Right lobe of liver (tissue), 6 donors: ENCODE measurements at places on chromosomes 11 and 22. TPM values are rescaled to one million over a fixed set of nuclear protein-coding genes. Genes with fewer than 3 reads are reported as not detected.
A peak's percentile ranks its signal among the peaks of the same experiment; 100 is the strongest.

GRCh38 chr11:69652999-69653398 lies 12.0 kb downstream of the CCND1 start:
- peak; percentile 19 for DNase-seq

DNA sequence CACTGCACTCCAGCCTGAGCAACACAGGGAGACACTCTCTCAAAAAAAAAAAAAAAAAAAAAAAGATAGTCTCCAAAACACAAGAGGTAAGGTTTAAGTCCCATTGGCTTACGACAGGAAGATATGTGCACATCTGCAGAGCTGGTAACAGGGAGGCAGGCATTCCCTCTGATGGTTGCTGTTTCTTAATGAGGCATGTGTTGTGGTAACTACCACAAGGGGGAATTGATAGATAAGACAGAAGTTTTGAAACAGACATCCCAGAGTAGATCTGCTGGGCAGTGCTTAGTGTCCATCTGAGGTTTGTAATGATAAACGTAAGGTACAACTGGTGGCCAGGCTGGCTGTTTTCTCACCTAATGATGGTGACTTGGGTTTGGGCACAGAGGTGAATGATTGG lies 4.7 kb downstream of the EIF1AD start:
- DNase-seq, result no peak

GRCh38 chr22:16989915-16990314 lies 18.1 kb downstream of the GAB4 start:
- no peak for DNase-seq

DNA sequence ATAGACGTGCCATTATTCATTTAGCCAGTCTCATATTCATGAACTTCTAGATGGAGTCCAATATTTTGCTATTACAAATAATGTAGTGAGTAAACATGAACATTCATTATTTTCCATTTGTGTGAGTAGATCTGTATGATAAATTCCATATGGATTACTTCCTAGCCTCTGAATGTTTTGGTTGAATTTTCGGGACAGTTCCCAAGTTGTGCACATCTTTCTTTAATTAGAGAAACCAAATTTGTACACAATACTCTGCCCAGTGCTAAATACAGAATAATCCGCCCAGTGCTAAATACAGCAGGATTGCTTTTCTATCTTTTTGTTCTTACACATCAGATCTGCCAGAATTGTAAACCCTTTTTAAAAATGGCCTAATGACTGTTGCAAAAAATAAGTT lies 17.1 kb upstream of the APLP2 start:
- no peak for DNase-seq

GRCh38 chr11:128739589-128739988 lies 45.7 kb downstream of the FLI1 start:
- no peak for DNase-seq

DNA sequence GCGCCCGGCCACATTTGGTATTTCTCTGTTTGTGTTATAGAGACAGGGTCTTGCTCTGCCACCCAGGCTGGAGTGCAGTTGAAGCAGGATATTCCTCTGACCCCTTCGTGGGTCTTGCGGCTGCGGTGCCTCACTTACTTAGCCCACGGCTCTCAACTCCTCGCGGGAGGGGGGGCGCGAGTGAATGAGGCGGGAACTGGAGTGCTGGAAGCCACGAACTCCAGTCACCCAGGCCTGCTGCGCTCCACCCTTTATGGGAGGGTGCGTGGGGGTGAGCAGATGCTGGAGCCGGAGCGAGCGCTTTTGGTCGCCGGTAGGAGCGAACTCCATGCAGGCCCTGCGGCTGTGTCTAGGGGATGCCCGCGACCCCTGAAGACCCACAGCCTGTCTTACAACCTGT lies 1.8 kb downstream of the C11orf54 start:
- no peak for DNase-seq

GRCh38 chr11:57639321-57640067 lies 10.2 kb downstream of the YPEL4 start:
- DNase-seq, result no peak

GRCh38 chr11:69640995-69641581 lies at the start of gene CCND1:
Gene CCND1, plus strand, starts transcription at chr11:69641156. Its CDS starts 158 bp downstream, at chr11:69641314.
- DNase-seq, result peak; percentile 81

- no peak for DNase-seq
Observed at GRCh38 chr11:10893714-10894151, 35.9 kb upstream of the ZBED5 start.

- DNase-seq, result no peak
Observed at GRCh38 chr22:42072606-42073330, 1.3 kb upstream of the PHETA2 start.

GRCh38 chr11:131760091-131761061 lies 390.0 kb downstream of the NTM start:
- DNase-seq, result no peak

DNA sequence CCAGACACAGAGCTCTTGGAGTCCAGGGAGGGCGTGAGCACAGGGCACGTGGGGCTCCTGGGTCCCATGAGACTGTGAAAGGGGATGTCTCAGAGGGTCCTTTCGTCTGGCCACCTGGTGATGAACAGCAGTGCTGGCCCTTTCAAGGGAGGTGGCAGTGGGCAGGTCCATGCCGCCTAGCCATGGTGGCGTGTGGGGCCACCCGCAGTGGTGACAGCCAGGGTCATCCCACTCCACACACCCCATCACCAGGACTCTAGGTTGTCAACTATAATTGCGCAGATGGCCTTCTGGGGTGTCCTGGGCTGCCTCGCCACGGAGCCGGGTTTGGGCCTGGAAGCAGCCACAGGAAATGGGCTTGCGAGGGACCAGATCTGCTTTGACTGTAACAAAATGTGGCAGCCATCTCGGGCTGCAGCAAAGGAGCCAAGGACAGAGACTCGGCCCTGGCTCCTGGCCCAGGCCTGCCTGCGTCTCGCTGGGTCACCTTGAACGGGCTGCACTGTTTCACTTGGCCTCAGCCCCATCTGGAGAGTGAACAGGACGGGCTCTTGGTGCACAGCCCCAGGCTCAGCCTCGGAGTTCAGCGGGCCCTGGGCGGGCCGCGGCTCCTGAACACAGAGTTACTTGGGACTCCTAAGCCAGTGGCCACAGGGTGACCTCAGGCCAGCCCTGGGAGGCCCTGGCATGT lies 1350.5 kb downstream of the BRD1 start:
- DNase-seq, result no peak

- DNase-seq, result peak; percentile 28
Observed at GRCh38 chr11:134531327-134532130, 119.5 kb upstream of the B3GAT1 start.

- no peak for DNase-seq
Observed at GRCh38 chr22:42347281-42347824, 76.9 kb upstream of the TCF20 start.

GRCh38 chr11:95269036-95269819 lies 38.2 kb upstream of the SESN3 start:
- no peak for DNase-seq

DNA sequence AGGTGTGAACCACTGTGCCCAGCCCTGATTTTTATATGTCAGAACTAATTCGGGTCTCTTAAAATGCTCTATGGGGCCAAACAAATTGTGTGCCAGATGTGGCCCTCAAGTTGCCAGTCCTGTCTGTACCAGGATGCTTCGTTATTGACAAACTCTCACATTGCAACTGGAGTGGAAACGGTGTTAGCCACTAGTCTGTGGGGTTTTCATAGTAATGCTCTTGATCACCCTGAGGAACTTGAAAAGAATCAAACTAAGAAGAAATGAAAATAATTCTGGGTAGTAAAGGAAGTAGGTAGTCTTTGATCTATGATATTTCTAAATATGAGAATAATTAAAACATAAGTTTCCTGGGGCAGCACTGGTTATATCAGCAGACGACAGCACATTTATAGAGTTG lies 67.3 kb upstream of the ADSL start:
- DNase-seq, result no peak

DNA sequence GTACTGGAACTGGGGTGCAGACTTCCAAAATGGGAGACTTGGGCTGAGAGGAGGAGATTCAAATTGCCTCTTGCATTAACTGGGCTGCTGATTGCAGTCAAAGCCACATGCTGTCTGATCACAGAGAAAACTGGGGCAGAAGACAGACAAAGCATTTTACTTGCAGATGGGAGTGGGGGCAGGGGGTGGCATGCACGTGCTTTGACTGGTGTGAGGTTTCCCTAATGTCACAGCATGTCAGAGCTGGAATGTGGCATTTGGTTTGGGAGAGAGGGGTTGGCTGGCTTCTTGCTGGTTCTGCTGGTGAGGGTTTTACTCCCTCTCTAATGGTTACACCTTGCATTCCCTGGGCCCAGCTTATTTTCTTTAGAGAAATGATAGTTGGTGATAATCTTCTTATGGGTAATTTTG lies 2.9 kb downstream of the TUB start:
- no peak for DNase-seq

GRCh38 chr11:75077316-75077715 lies 19.4 kb downstream of the OR2AT4 start:
- DNase-seq, result no peak

- DNase-seq, result no peak
Observed at GRCh38 chr11:128407962-128408361, 179.4 kb downstream of the ETS1 start.

GRCh38 chr22:46995501-46996360 lies 233.3 kb downstream of the TBC1D22A start:
- DNase-seq, result no peak

DNA sequence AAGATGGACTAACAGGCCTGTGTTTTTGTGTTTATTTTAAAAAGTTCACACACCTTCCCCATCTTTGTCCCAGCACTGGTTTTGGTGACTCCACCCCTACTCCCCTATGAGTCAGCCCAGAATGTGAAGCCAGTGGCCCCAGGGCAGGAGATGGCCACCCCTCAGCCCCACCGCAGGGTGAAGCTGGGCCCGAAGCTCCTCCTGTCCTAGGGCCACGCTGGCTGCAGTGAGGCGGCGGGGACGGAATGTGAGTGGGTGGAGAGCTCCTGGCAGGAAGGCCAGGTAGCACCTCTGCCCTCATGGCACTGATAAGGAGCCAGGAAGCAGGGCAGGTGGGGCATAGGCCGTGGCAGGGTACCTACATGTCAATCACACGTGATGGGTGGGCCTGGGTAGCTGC lies 39.9 kb downstream of the SGSM3 start:
- DNase-seq, result peak; percentile 60

DNA sequence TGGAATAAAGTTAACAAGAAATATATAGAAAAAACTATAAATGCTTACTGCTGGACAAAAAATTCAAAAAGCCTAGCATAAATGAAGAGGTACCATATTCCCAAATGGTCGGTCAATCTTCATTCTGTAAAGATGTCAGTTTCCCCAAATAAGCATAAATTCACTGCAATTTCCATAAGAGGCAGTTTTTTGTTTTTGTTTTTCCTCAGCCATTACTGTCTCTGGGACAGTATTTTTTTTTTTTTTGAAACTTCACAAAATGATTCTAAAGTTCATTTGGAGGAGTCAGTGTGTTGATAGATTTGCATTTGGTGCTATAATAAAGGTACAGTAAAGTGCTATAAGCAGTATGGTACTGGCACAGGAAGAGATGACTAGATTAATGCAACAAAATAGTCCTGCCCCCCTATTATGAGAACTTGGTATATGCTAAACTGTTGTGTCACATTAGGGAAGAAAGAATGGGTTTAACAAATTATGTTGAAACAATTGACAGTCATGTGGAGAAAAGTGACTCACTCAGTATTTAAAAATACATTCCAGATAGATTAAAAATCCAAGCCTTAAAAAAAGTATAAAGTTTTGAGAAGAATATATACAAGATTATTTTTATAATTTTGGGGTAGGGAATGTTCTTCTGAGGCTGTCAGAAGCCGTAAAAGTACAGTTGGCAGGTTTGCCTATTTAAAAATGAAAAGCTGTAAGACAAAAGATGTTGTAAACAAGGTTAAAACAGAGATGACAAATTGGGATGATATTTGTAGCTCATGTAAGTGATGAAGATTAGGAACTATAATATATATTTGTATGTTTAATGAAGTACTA lies 2.6 kb upstream of the FTH1 start:
- DNase-seq, result no peak

- DNase-seq, result no peak
Observed at GRCh38 chr11:88404391-88404790, 66.9 kb upstream of the CTSC start.

DNA sequence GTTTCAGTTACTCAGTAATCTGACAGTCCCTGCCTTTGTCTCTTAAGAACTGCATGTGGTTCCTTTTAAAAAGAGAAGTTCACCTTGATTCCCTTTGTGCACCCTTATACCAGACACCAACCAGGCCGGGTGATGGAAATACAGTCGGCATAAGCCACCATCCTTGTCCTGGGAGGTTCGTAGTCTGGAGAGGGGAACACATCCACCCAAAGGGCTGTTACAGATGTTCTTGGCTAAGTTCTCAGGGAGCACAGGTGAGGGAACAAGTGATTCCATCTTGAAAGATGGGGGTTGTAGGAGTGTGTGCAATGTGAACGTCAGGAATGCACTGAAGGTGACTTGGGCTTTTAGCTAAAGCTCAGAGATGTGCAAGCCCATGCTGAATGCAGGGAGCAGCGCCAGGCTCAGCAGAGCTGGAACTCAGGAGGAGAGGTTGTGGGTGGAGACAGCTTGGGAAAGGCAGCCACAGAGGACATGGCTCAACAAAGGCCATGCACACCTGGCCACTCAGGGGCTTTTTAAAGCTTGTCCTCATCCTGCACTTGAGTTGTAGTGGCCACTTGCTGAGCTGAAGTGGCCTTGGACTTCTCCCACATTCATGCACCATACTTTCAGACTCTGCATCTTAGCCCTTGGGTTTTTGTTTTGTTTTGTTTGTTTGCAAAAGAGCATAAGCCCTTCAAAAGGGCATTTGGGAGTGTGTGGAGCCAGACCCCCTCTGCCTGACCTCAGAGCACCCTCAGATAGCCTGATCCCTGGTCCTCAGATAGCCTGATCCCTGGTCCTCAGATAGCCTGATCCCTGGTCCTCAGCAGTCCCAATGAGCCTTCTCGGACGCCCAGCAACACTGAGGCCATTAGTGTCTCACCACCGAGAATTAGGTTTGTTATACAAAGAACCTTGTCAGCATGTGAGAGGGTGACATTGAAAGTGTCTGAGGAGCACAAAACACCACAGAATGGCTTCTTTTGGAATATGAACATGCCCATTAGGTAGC lies 12.7 kb upstream of the TMA7B start:
- no peak for DNase-seq

GRCh38 chr11:67043572-67044349 lies 12.9 kb upstream of the RHOD start:
- no peak for DNase-seq

The AP5B1 gene
- total RNA-seq, result 11.5 TPM

The BAD gene
- 47.1 TPM for total RNA-seq

The CHST1 gene
- 1.1 TPM for total RNA-seq

The PDGFD gene
- 1.6 TPM for total RNA-seq

The RPS6KB2 gene
- 23.8 TPM for total RNA-seq

The ZNF408 gene
- 6.0 TPM for total RNA-seq

The ACTN3 gene
- not detected for total RNA-seq
